ENCODE measurements at places on chromosomes 12 and 14.

DNA sequence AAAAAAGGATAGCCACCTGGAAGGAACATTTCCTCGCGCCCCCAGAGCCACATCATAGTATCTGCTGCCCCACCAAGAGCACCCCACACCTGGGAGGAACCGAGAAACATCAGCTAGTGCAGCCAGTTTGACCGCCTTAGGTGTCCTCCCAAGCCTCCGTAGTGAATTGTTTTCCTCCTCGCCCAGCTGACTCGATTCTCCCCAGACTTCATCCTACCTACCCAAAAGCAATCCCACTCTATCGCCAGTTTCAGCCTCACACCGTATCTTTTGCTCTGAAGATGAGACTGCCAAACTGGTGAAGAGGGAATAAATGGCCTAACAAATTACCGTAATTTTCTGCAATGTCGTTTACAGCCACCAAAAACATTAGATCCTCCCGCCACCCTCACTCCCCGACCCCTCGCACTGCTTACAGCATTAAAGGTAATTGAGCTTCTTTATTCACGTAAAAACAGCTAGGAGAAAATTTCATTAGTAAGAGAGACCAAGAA lies 1.2 kb upstream of the SLC11A2 start:
- no peak for DNase-seq

DNA sequence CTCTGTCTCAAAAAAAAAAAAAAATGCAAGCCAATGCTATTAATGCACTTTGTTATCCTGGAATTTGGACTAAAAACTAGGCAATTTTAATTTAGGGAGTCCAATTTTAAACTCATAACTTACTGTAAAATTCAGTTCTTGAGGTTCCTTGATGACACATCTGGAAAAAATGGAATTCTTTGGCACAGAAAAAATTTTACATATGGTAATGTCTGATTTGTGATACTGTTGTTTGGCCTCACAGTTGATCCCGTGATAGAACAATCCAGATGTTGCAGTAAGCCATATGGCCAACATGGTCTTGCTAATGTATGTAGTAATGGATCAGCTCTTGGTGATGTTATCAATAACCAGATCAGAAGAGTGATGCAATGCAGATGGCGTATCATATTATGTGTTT lies 1089.8 kb downstream of the FLRT2 start:
- no peak for DNase-seq

GRCh38 chr14:48690349-48690748 lies 895.8 kb downstream of the RPS29 start:
- peak; percentile 52 for DNase-seq

- no peak for DNase-seq
These were observed 416.2 kb upstream of the CCDC196 start for GRCh38 chr14:66069830-66070541.

GRCh38 chr12:26471560-26471959 lies 276.2 kb downstream of the SSPN start:
- DNase-seq: no peak

- DNase-seq: no peak
These were observed 86.3 kb upstream of the NRXN3 start for GRCh38 chr14:78083837-78084236.

GRCh38 chr14:89288114-89288513 lies 128.9 kb downstream of the FOXN3 start:
- DNase-seq: no peak

DNA sequence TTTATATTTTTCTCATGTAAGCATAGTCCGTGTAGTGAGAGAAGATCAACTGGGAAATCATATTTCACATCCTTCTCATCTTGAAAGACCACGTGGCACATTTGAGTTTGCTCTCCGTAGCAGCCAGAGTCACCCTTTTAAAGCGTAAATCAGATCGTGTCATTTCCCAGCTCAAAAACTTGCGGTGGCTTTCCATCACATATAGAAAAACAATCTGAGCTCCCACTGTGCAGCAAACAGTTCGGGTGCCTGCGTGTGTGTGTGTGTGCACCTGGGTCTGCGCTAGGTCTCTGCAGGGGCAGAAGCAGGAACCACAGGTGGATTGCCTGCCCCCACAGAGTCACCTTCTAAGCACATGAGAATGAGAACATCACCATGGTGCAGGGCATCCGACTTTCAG lies 338.2 kb downstream of the TRHDE start:
- DNase-seq: no peak

- DNase-seq: no peak
These were observed 89.8 kb upstream of the DYRK2 start for GRCh38 chr12:67558775-67559174.

GRCh38 chr14:24296341-24297157 lies 3.0 kb downstream of the DHRS1 start:
- peak; percentile 82 for DNase-seq

- DNase-seq: no peak
These were observed 10.0 kb downstream of the SBNO1 start for GRCh38 chr12:123354600-123354999.

- no peak for DNase-seq
These were observed at the start of gene AKT1 for GRCh38 chr14:104794993-104795780. AKT1 (minus strand) TSS chr14:104795748; CDS start chr14:104792643, 3,105 bp downstream.

- DNase-seq: peak; percentile 80
These were observed 752 bp downstream of the PRICKLE1 start for GRCh38 chr12:42588524-42589464.

- DNase-seq: no peak
These were observed 19.1 kb downstream of the VRK1 start for GRCh38 chr14:96816281-96816680.

DNA sequence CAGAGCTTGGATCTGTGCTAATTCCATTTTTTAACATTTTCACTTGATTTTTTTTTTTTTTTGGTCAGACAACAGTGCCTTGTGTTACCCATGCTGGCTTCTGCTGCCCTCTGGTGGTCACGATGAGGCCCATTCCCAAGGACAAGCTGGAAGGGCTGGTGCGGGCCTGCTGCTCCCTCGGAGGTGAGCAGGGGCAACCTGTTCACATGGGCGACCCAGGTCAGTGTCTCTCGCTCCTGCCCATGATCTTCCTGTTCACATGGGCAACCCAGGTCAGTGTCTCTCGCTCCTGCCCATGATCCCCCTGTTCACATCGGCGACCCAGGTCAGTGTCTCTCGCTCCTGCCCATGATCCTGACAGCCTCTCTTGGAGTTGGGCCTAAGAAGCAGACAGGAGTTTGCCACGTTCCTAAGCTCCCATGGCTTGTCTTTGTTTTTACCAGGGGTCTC lies 59.4 kb downstream of the DGLUCY start:
- DNase-seq: no peak

DNA sequence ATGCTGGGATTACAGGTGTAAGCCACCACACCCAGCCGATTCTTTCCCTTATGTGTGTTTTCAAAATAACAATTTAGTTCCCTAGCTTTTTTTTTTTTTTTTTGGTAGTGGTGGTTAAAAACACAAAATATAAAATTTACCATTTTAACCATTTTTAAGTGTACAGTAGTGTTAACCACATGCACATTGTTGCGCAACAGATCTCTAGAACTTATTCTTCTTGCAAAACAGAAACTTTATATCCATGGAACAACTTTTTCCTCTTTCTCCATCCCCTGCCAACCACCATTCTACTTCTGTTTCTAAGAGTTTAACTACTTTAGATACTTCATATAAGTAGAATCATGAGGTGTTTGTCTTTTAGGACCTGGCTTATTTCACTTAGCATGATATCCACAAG lies 1.1 kb upstream of the NDUFA12 start:
- DNase-seq: no peak

DNA sequence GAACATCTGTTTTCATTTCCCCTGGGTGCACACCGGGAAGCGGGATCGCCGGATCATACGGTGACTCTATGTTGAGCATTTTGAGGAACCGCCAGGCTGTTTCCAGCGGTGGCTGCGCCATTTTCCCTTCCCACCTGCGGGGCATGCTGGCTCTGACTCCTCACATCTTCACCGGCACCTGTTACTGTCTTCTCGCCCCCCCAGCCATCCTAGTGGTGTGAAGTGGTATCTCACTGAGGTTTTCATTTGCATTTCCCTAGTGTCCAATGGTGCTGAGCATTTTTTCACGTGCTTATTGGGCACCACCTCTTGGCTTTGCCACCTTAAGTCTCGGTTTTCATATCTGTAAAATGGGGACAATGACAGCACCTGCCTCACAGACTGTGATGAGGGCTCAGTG lies 44.1 kb upstream of the EML1 start:
- no peak for DNase-seq

DNA sequence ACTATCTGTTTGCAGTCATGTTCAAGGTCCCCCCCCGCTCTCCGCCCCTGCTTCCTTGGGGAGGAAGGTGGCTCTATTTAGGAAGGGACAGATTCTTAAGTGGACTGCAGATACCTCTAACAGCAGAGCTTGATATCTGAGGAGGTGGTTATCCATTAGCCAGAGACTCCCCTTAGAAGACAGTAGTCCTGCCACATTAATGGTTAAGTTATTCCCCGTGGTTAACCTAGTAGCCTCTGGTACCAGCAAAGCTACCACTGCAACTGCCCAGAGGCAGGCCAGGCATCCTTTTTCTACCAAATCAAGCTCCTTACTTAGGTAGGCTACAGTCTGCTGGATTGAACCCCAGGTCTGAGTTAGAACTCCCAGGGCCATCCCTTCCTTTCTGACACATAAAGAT lies 162.1 kb upstream of the AVPR1A start:
- DNase-seq: no peak

GRCh38 chr12:78062786-78063185 lies 232.1 kb downstream of the NAV3 start:
- no peak for DNase-seq

GRCh38 chr14:38824706-38825105 lies 278.3 kb downstream of the SEC23A start:
- no peak for DNase-seq

Data from spinal cord (tissue), 10 donors.